CD4-positive, alpha-beta memory T cell (primary cell): ENCODE measurements at places on chromosomes 1 and 21. TPM values are rescaled to one million over a fixed set of nuclear protein-coding genes. Genes with fewer than 3 reads are reported as not detected.

Gene FCRL6
- total RNA-seq, result 0.41 TPM

Gene AIM2
- 7.8 TPM for total RNA-seq

Gene ZMYND12
- 1.3 TPM for total RNA-seq

Gene CASQ1
- total RNA-seq, result not detected

Gene IGSF3
- not detected for total RNA-seq

Gene TRPM2
- total RNA-seq, result 1.3 TPM

Gene LEFTY2
- total RNA-seq, result not detected

GRCh38 chr1:152640351-152640750 is 17.4 kb upstream of the LCE3A start:
- no peak overlapping the region for H3K4me3 ChIP-seq
- no peak overlapping the region for H3K27ac ChIP-seq
- no peaks in the 10 kb centered on the region for H3K36me3 ChIP-seq
- peaks cover 5% of the 10 kb centered on the region for H3K27me3 ChIP-seq
- no peak for DNase-seq

DNA sequence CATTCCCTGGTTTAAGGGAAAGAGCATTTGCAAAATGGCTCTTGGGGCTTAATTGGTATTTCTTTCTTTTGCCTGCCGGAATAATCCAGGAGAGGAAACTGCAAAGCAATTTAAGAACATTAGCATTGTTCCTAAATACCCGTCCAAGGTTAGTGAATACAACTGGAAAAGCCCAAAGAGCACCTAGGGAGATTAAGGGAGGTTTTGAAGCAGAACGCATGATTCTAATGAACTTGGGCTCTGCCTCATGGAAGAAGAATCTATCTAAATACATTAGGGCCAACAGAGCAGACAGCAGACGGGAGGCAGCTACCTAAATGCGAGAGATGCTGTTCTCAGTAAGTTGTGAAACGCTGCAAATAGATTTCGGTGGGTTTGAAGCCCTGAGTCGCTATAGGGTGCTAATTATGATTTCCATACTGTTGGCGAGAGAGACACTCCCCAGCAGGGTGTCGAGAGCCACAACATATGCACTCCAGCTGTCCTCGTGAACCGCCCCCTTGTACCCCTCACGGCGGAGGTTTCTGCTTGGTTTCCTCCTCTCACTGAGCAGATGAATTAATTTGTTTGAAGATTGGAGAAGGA is 326.7 kb upstream of the CAMK1G start:
- no peak for DNase-seq
- no peaks in the 10 kb centered on the region for H3K4me1 ChIP-seq
- no peaks in the 10 kb centered on the region for H3K36me3 ChIP-seq
- H3K4me3 ChIP-seq, result no peak overlapping the region
- no peak overlapping the region for H3K27ac ChIP-seq

DNA sequence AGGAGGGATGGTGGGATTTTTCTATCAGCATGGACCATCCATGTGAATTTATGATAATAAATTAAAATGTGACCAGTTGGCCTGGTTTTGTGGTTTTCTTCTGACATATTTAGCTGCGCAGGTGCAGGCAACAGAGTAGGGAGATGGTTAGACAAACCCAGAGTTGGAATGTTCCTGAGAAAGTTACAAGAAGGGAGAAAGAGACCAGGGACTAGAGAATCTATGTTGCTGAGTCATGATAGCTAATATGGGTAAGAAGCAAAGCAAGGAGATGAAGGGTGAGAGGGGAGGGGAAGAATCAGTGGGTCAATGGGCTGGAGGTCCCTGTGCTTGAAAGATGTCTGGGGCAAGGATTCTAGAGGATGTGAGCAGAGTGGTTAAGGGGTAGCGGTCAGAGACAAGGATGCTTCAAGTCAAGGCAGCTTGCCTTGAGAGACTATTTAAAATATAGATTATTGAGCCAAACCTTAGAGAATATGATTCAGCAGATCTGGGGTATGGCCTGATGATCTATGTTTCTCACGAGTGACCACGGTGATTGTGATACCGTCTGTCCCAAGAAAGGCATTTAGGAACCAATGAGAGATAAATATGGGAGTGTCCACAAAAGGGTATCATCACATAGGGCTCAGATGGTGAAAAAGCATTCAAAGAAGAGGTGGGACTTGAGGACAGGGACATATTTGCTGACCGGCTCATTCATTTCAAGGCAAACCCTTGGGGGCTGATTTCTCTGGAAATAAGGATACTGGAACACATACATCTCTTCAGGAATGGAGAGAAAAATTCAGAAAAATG is 219.7 kb upstream of the PLD5 start:
- no peaks in the 10 kb centered on the region for H3K36me3 ChIP-seq
- H3K27ac ChIP-seq, result no peak overlapping the region
- no peaks in the 10 kb centered on the region for H3K4me1 ChIP-seq
- H3K27me3 ChIP-seq, result no peaks in the 10 kb centered on the region
- no peak overlapping the region for H3K4me3 ChIP-seq
- DNase-seq, result no peak

- H3K36me3 ChIP-seq, result no peaks in the 10 kb centered on the region
- no peak overlapping the region for H3K27ac ChIP-seq
- peaks cover 14% of the 10 kb centered on the region for H3K4me1 ChIP-seq
- no peaks in the 10 kb centered on the region for H3K27me3 ChIP-seq
Measured at GRCh38 chr1:43994794-43995790, 3.7 kb downstream of the CCDC24 start.

DNA sequence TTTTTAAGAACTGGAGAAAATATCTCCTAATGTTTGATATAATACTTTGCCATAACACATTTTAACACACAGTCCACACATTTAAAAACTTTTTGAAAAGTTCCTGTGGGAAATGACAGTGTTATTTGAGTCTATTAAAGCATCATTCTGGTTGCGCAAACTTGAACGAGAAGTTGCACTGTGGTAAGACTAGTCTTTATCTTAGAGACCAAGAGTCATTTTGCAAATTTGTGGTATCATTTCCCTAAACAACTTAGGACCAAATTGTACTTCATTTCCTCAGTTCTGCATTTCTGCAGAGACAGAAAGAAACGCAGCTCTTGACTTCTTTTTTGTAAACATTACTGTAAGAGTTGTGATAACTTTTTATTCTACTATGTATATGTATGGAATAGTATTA is at the start of gene RGS18:
Gene RGS18 (plus strand): TSS at position 282 of the 400 bp plus-strand sequence. CDS start 176 bp downstream, outside the sequence.
- no peaks in the 10 kb centered on the region for H3K36me3 ChIP-seq
- no peak within 1 kb of the TSS for H3K4me3 ChIP-seq
- H3K27me3 ChIP-seq, result no peaks in the 10 kb centered on the region
- no peak within 1 kb of the TSS for H3K27ac ChIP-seq

- H3K27ac ChIP-seq, result no peak overlapping the region
- no peak overlapping the region for H3K4me3 ChIP-seq
- H3K36me3 ChIP-seq, result no peaks in the 10 kb centered on the region
- DNase-seq, result no peak
Measured at GRCh38 chr1:221715321-221716169, 26.3 kb downstream of the DUSP10 start.

- no peaks in the 10 kb centered on the region for H3K27me3 ChIP-seq
- H3K36me3 ChIP-seq, result no peaks in the 10 kb centered on the region
- no peak overlapping the region for H3K27ac ChIP-seq
- no peaks in the 10 kb centered on the region for H3K4me1 ChIP-seq
- H3K4me3 ChIP-seq, result no peak overlapping the region
- no peak for DNase-seq
Measured at GRCh38 chr1:14149431-14149830, 449.1 kb upstream of the KAZN start.

- H3K4me1 ChIP-seq, result peaks cover 31% of the 10 kb centered on the region
- no peaks in the 10 kb centered on the region for H3K36me3 ChIP-seq
- no peak overlapping the region for H3K4me3 ChIP-seq
- DNase-seq, result no peak
- H3K27ac ChIP-seq, result no peak overlapping the region
Measured at GRCh38 chr1:185674201-185674600, 60.0 kb upstream of the HMCN1 start.

DNA sequence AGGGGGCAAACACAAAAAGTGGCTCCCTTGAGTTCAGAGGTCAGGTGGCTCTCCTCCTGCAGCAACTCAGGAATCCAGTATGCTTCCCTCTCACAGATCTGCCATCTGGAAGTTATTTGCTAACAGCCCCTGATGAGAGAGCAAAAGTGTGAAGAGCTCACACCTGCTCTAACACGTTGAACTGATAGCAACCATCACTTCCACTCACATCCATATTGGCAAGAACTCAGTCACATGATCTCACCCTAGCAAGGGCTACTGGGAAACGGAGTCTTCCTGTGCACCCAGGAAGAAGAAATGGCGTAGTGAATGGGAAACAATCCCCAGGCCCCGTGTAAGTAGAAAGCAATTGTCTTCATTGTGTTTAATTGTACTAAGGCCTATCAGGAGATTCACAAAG is 20.7 kb upstream of the SLC45A1 start:
- no peak overlapping the region for H3K27ac ChIP-seq
- H3K36me3 ChIP-seq, result no peaks in the 10 kb centered on the region
- H3K27me3 ChIP-seq, result no peaks in the 10 kb centered on the region
- H3K4me1 ChIP-seq, result no peaks in the 10 kb centered on the region
- no peak for DNase-seq

GRCh38 chr1:151827853-151828252 is 3.7 kb downstream of the RORC start:
- no peak for DNase-seq
- H3K4me3 ChIP-seq, result peak overlapping the region; percentile 52
- H3K27ac ChIP-seq, result peak overlapping the region; percentile 62
- peaks cover 88% of the 10 kb centered on the region for H3K4me1 ChIP-seq
- no peaks in the 10 kb centered on the region for H3K36me3 ChIP-seq

DNA sequence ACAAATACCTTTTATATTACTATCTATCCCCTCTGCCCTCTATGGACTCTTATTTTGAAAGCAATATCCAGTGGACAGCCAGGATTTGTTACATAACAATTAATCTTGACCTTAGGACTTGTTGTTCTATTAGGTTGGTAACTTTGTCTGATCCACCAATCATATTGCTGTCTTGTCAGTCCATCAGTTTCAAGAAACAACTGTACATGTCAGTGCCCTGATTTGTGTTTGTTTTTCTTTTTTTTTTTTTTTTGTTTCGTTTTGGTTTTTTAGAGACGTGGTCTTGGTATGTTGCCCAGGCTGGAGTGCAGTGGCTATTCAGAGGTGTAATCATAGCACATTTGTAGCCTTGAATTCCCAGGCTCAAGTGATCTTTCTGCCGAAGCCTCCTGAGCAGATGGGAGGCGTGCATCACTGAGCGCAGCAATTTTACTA is 1.5 kb upstream of the SCP2 start:
- no peak for DNase-seq
- H3K4me3 ChIP-seq, result no peak overlapping the region
- H3K27ac ChIP-seq, result no peak overlapping the region
- no peaks in the 10 kb centered on the region for H3K36me3 ChIP-seq
- H3K4me1 ChIP-seq, result peaks cover 27% of the 10 kb centered on the region

GRCh38 chr1:202122639-202123335 is at the start of gene GPR37L1:
Gene GPR37L1, plus strand, starts transcription at chr1:202122917. Its CDS starts 47 bp downstream, at chr1:202122964.
- H3K4me3 ChIP-seq, result no peak within 1 kb of the TSS
- H3K27ac ChIP-seq, result no peak within 1 kb of the TSS
- no peak for DNase-seq
- H3K27me3 ChIP-seq, result no peaks in the 10 kb centered on the region
- no peaks in the 10 kb centered on the region for H3K36me3 ChIP-seq

GRCh38 chr1:166638137-166638536 is 201.1 kb upstream of the POGK start:
- no peak overlapping the region for H3K27ac ChIP-seq
- DNase-seq, result no peak
- H3K36me3 ChIP-seq, result no peaks in the 10 kb centered on the region
- no peaks in the 10 kb centered on the region for H3K4me1 ChIP-seq

DNA sequence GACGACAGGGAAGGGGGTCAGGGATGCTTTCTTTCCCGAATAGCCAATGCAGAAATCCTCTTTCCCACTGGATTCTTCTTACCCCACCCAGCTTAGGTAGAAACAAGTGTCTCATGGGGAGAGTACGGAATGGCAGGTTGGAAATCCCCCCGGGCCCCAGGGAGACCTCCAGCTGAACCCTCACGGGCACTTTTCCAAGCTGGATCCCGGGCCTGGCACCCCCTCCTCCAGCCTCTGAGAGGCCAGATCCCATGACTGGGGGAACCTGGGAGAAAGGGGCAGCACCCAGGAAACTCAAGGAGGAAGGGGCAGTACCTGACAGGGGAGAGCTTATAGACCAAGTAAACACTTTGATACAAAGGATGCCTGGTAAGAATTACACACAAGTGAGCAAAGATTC is 1.3 kb downstream of the PKP1 start:
- peaks cover 6% of the 10 kb centered on the region for H3K27me3 ChIP-seq
- H3K36me3 ChIP-seq, result no peaks in the 10 kb centered on the region
- H3K4me3 ChIP-seq, result no peak overlapping the region
- H3K27ac ChIP-seq, result no peak overlapping the region

DNA sequence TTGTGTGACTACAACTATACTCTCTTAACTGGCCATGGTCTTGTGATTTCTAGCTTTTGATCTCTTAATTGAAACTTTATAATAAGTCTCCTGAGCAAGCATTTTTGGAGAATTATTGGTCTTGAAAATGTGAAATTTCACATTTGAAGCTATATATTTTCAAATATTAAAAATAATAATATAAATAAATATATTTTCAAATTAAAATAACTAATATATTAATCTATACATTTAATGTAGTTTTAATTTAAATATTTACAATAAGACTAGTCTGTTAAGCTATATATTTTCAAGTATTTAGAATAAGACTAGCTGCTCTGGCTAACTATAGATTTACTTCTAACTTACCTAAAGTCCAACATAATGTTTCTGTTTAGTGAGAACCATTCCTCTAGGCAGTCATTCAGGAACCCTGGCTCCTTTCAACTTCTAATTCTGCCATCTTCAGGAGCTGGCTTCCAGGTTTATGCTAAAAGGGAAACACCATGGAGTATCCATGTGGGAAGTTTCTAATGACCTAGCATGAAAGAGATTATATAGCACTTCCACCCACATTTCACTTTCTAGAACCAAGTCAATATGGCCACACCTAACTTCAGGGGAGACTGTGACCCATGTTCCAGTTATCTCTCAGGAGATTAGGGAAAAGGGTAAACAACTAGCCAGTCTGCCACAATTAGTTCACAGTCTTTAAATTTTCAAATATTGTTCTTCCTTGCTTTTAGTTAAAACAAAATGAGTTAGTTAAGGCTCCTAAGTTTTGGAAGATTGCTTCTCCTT is 31.9 kb upstream of the TSHB start:
- no peaks in the 10 kb centered on the region for H3K36me3 ChIP-seq
- no peak for DNase-seq
- H3K4me1 ChIP-seq, result no peaks in the 10 kb centered on the region
- H3K27ac ChIP-seq, result no peak overlapping the region
- H3K27me3 ChIP-seq, result no peaks in the 10 kb centered on the region

GRCh38 chr1:64959986-64960385 is 6.4 kb downstream of the JAK1 start:
- H3K4me3 ChIP-seq, result no peak overlapping the region
- H3K27me3 ChIP-seq, result no peaks in the 10 kb centered on the region
- no peak for DNase-seq
- H3K4me1 ChIP-seq, result peaks cover 99% of the 10 kb centered on the region
- no peak overlapping the region for H3K27ac ChIP-seq
- H3K36me3 ChIP-seq, result no peaks in the 10 kb centered on the region

DNA sequence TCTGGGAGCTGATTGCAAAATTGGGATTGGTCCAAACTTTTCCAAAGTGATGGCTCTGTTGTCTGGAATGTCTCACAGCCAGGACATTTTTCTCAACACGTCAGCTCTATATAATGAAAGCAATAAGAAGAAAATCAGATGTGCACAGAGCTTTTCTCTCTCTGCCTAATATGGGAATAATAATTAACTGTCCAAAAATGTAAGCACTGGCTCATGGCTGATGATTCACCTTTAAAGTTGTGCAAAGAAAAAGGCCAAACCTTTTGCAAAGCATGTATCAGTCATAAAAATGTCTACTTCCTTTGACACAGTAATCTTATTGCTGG is 30.4 kb downstream of the ZNF281 start:
- no peak for DNase-seq
- no peak overlapping the region for H3K4me3 ChIP-seq

GRCh38 chr1:210757677-210758076 is 376.3 kb downstream of the KCNH1 start:
- H3K27ac ChIP-seq, result no peak overlapping the region
- H3K4me3 ChIP-seq, result no peak overlapping the region
- no peaks in the 10 kb centered on the region for H3K4me1 ChIP-seq
- no peaks in the 10 kb centered on the region for H3K36me3 ChIP-seq
